CD4-positive, alpha-beta T cell treated with Interleukin-17A for 4 hours (primary cell): ENCODE measurements at places on chromosomes 12 and 14.

- no peak for DNase-seq
These were observed 3.2 kb upstream of the C12orf42 start for GRCh38 chr12:103498990-103499389.

GRCh38 chr12:46811185-46811584 is 14.6 kb downstream of the SLC38A4 start:
- DNase-seq: no peak

GRCh38 chr14:87184180-87184579 is 808.8 kb downstream of the GALC start:
- DNase-seq: no peak

- DNase-seq: no peak
These were observed 189.7 kb downstream of the ETV6 start for GRCh38 chr12:11839091-11839641.

- DNase-seq: no peak
These were observed at the start of gene LYZ for GRCh38 chr12:69348162-69348938. TSS of gene LYZ (plus strand) at chr12:69348381. CDS start at chr12:69348409, 28 bp downstream.

GRCh38 chr12:120468325-120468820 is 1.2 kb downstream of the SRSF9 start:
- peak; percentile 19 for DNase-seq

DNA sequence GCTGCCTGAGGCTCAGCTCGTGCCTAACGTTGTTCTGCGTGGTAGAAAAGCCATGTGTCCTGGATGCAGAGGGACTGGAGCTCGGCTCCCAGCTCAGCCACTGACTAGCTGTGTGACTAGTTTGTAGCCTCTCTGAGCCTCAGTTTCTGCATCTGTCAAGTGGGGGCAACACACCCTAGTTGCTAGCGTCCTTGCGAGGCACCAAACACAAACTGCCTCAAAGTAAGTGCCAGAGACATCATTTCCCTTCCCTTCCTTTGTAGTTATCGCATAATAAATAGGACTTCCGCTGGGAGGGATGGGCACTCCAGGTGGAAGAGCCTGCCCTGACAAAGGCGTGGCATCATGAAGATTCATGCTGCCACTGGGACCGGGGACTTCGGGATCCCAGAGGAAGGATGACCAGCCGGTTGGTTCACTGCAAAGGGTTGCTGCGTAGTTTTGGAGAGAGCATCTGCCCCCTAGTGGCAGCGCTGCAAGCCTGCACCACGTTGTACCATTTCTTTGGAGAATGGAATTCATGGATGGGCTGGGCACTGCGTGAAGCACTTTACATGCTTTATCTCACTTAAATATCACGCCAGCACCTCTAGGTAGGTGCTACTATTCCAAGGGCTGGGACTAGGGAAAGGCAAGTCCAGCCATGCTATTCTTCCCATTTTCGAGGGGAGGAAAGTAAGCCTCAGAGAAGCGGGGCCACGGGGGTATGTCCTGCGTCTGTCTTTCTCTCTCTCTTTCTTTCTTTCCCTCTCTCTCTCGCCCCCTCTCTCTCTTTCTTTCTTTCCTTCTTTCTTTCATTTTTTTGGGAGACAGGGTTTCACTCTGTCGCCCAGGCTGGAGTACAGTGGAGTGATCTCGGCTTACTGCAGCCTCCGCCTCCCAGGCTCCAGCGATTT is 4.6 kb downstream of the CCDC197 start:
- DNase-seq: peak; percentile 72
